ENCODE measurements at places on chromosomes 2 and 18.

- no peak for DNase-seq
Measured at GRCh38 chr2:119638685-119639554, 40.1 kb upstream of the TMEM177 start.

- peak; percentile 61 for DNase-seq
Measured at GRCh38 chr2:64359892-64360657, 93.9 kb upstream of the LGALSL start.

DNA sequence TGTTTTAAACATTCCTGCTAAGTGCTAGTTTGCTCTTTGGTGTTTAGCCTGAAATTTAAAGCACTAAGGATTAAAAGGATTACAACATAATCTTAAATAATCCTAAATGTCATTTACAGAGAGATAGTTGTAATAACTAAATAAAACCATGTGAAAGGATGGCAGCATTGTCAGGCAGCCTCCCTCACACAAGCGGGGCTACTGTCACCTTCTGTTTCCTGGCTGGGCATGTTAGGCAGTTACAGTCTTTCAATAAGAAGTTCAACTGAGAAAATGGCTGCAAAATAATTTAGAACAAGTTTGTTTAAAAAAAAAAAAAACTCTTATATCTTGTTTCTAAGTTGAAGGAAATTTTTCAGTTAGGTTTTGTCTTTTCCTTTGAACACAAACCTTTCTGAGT lies 124.9 kb downstream of the ARHGAP15 start:
- no peak for DNase-seq

- no peak for DNase-seq
Measured at GRCh38 chr18:5628512-5629255, 84.9 kb upstream of the EPB41L3 start.

- DNase-seq = no peak
Measured at GRCh38 chr18:39702888-39703287, 2137.3 kb upstream of the CELF4 start.

- no peak for DNase-seq
Measured at GRCh38 chr2:171778515-171778914, 91.2 kb downstream of the DYNC1I2 start.

GRCh38 chr2:117949806-117950205 lies 64.1 kb downstream of the CCDC93 start:
- DNase-seq = no peak

- DNase-seq = no peak
Measured at GRCh38 chr2:58120626-58121229, 74.1 kb downstream of the VRK2 start.

DNA sequence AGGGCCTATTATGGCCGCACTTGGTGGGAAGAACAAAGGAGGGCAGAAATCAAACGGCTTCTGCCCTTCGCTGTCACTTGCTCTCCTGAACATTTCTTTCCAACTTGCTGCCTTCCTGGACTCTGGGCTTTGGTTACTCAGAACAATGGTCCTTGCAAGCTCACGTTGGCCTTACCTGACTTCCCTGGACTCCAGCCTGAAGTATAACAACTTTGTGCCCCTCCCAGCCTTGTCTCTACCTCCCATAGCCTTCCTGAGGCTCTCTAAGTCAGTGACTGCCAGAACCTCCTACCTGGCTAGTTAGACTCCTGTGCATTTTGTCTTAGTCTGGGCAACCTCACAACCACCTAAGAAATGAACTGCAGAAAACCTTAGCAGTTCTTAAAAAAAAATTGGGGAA lies 30.2 kb upstream of the ITPRID2 start:
- DNase-seq = no peak

- DNase-seq = no peak
Measured at GRCh38 chr2:111208639-111209038, 87.9 kb downstream of the BCL2L11 start.

GRCh38 chr18:41461114-41461513 lies 493.9 kb upstream of the PIK3C3 start:
- DNase-seq = no peak

DNA sequence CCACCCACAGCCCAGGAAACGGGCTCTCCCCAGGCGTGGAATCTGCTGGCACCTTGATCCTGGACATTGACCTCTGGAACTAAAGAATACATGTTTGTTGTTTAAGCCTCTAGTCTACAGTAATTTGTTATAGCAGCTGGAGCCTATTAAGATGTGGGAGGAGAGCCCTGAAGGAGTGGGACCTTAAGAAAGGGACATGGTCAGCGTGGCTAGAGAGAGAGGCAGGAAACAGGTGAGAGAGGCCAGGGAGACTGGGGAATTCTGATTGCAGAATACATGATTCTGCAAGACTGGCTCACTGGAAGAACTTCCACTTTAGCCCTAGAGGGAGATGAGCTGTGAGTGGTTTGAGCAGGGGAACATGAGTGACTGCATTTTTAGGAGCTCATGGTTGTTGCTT lies 83.2 kb downstream of the CD8B2 start:
- no peak for DNase-seq

- DNase-seq = no peak
Measured at GRCh38 chr2:237309011-237309410, 105.0 kb downstream of the COL6A3 start.

- no peak for DNase-seq
Measured at GRCh38 chr2:16656784-16657391, 8.7 kb downstream of the CYRIA start.

- DNase-seq = no peak
Measured at GRCh38 chr2:85251070-85251616, 76.6 kb downstream of the TGOLN2 start.

- no peak for DNase-seq
Measured at GRCh38 chr2:153891051-153891450, 19.3 kb downstream of the GALNT13 start.

- no peak for DNase-seq
Measured at GRCh38 chr2:214504599-214505376, 93.9 kb downstream of the VWC2L start.

GRCh38 chr2:20382965-20383810 lies 32.5 kb upstream of the PUM2 start:
- no peak for DNase-seq

- no peak for DNase-seq
Measured at GRCh38 chr2:112920923-112921532, 10.1 kb downstream of the IL37 start.

Data from activated T-cell treated with anti-CD3 and anti-CD28 coated beads for 24 hours (primary cell).